Activated T-cell treated with anti-CD3 and anti-CD28 coated beads, Interleukin-2, amount 50 U/mL, for 24 hours (primary cell): ENCODE measurements at places on chromosomes 1 and 21.
A peak's percentile ranks its signal among the peaks of the same experiment; 100 is the strongest.

DNA sequence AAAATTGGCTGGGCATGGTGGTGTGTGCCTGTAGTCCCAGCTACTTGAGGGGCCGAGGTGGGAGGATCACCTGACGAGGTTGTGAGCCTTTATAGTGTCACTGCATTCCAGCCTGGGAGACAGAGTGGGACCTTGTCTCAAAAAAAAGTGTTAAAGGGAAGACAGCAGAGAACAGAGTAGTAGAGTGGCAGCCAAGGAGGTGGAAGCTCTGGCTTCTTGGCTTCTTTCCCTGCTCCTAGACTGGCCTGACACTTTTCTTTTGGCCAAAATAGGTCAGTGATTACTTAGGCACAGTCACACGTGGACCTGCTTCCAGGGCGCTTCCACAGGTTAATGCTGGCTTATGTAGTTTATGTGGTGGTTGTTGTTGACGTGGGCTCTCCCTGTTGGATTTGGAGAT, 3.2 kb downstream of the DIP2A start:
- DNase-seq, result no peak

GRCh38 chr1:78003882-78004718, 639 bp upstream of the DNAJB4 start:
- DNase-seq, result peak; percentile 58

- no peak for DNase-seq
Observed at GRCh38 chr1:23242414-23242813, 25.1 kb upstream of the HTR1D start.

DNA sequence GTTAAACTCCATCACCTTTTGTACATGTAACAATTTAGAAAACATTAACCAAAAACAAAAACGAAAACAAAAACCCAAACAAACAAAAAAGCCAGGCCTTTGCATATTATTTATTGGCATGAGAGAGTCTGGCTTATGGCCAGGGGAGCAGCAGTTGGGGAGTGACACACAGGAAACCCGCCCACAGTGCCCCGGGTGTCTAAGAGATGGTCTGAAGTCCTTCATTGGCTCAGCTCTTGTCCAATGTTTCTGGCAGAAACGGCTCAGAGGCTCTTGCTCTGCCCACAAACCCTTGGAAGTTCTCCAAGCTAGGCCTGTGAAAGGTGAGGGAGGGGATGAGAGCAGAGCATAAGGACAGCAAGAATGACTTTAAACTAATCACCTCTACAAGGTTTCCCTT, 131.5 kb downstream of the CNIH3 start:
- no peak for DNase-seq

GRCh38 chr21:34801519-34802132, 132.8 kb downstream of the CLIC6 start:
- no peak for DNase-seq

DNA sequence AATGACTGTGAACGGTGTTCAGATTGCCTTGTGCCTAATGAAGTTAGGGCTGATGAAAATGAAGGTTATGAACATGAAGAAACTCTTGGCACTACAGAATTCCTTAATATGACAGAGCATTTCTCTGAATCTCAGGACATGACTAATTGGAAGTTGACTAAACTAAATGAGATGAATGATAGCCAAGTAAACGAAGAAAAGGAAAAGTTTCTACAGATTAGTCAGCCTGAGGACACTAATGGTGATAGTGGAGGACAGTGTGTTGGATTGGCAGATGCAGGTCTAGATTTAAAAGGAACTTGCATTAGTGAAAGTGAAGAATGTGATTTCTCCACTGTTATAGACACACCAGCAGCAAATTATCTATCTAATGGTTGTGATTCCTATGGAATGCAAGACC, 96.6 kb downstream of the ZFYVE9 start:
- no peak for DNase-seq

DNA sequence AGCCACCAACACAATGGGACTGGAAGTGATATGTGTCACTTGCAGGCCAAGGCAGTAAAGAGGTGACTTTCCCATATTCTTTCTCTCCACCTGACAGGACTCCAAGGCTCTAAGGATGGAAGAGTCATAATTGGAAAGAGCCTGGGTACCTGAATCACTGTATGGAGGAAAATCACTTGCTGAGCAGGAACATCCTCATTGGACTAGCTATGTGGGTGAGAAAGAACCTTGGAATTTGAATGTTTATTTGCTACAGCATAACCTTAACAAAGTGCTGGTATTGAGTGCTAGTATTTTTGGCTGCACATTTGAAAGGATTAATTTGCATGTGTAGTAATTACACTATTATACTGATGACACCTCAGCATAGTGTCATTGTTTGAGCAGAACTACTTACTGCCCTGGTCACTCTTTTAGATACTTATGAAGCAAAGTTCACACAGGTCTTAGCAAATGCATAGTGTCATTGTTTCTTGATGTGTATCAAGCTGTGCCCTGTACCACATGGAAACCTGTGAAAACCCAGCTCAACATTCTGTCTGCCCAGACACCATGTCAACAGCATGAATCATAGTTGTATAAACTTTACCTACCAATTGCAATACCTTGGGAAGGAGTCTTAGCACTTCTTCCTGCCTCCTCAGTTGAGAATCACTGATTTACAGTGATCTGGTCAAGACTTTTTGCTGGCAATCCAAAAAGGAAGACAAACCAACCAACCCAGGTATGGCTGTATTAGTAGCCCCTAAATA, 5.1 kb upstream of the S100A10 start:
- no peak for DNase-seq

DNA sequence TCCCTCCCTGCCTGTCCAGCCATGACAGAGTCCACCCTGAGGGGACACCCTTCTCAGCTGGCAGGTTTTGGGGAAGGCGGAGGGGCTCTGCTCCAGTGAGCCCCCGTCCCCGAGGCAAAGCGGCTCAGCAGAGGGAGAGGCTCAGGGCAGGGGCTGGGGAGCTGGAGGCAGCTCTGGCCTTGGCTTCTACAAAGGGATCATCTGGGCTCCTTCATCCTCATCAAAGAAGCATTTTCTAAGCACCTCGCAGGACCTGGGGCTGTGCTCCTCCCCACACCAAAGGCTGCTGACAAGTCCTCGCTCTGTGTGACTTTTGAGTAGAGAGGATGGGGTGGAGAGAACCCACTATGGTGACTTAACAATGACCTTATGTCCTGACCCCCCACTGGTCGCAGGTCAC, 21.0 kb upstream of the CLSTN1 start:
- DNase-seq, result no peak

DNA sequence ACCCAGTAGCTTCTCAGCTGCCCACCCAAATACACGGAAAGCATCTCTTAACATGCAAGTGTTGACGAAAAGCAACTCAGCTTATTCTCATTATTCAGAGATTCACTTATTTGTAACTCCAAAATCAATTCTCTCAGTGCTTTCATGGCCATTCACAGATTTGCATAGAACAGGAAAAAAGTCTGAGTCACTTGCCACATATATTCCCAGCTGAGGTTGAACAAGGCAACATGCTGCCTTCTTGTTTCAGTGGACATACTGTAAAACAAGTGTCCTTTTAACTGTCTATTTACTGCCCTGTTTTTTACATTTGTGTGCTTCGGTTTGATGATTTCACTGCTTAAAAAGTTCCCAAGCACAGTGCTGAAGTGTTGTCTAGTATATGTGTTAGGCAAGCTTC, 273.0 kb downstream of the LTN1 start:
- DNase-seq, result no peak

GRCh38 chr1:114755006-114755931, 2.5 kb downstream of the CSDE1 start:
- DNase-seq, result no peak

DNA sequence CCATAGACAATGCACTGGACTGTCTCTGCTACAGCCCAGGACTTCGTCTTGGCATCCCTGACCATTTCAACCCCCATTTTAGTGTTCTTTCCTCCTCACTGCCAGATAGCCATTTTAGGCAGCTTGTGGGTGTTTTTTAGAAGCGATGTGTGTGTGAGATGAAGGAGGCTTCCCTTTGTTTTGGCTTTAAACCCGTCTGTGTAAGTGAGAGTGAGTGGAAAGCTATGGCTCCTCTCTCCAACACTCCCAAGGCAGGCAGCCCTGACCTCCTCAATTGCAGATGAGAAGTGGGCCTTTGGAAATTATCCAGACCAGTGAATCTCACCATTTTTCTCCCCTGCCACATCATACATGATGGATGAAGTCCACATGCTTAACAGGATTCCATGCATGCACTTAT, 70.3 kb upstream of the PGBD5 start:
- DNase-seq, result no peak

- no peak for DNase-seq
Observed at GRCh38 chr1:172774561-172774960, 115.7 kb downstream of the FASLG start.

- no peak for DNase-seq
Observed at GRCh38 chr1:14884614-14885175, 268.9 kb upstream of the TMEM51 start.

DNA sequence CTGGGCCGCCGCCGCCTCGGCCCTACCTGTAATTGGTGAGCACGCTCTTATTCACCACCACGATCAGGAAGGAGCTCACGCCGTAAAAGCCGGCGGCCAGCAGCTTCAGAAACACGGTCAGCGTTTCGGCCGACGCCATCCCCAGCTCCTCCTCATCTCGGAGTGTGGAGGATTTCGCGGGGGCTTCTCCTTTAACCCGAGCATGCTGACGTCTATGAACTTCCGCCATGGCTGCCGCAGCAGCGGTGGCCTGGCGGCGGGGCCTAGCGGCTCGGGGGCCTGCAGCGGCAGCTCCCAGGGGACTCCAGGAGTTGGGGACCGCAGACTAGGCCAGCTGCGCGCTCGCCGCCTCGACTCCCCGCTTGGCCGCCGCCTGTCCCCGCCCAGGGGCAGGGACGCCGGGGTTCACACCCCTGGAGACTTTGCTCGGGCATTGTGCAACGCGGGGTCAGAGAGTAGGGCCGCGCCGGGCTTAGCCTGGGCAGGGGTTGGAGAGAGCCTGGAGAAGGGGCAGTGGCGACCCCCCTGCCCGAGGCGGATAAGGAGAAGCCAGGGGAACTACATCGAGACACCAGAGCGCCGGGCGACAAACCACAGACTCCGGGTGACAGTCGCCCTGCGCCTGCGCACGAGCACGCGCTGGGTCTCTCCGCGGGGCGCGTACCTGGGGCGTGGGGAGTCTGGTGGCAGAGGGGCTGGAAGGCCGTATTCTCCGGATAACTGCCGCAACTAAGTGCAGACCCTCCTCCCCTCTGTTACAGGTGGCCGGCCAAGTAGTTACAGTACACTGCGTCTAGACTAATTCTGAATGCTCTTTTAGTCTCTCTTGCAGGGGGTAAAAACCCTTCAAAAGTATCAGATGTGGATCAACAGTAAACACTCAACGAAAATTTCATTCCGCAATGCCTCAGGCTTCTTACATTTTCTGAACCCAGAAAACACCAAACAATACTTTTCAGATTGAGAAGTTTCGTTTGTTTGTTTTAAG, at the start of gene SLC35D1:
Gene SLC35D1 (minus strand): TSS at position 364 of the 988 bp plus-strand sequence. CDS start 135 bp downstream, at position 229.
- peak; percentile 87 for DNase-seq

GRCh38 chr1:27109103-27109822, 45.7 kb downstream of the SLC9A1 start:
- DNase-seq, result no peak

- DNase-seq, result peak; percentile 42
Observed at GRCh38 chr1:235366286-235366685, 941 bp upstream of the TBCE start.

GRCh38 chr1:53025034-53025768, 36.8 kb upstream of the PODN start:
- no peak for DNase-seq

- DNase-seq, result no peak
Observed at GRCh38 chr1:228989992-228990827, 254.9 kb downstream of the RHOU start.

GRCh38 chr1:54998677-54999076, at the start of gene BSND:
BSND (plus strand) TSS chr1:54998933; CDS start chr1:54999187, 254 bp downstream.
- DNase-seq, result no peak

DNA sequence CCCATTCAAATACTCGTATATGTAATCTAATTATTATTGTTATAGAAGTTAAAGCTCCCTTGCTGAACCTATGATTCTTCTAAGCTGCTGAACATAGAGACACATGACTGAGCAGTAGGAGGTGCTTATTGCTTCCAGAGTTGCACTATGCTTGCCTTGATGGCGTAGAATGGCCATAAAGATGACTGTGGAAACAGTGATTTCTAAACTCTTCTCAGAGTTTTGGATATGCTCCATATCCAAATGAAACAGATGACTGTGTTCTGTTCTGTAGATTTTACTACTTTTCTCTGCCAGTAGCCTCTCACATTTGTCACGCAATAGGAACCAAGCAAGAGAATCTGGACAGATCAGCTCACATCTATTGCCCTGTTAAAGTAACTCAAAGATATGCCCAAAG, 88.1 kb upstream of the CACYBP start:
- DNase-seq, result no peak

GRCh38 chr1:77891200-77891599, 2.8 kb downstream of the NEXN start:
- no peak for DNase-seq

GRCh38 chr1:246705368-246705767, 18.8 kb upstream of the SCCPDH start:
- DNase-seq, result no peak

DNA sequence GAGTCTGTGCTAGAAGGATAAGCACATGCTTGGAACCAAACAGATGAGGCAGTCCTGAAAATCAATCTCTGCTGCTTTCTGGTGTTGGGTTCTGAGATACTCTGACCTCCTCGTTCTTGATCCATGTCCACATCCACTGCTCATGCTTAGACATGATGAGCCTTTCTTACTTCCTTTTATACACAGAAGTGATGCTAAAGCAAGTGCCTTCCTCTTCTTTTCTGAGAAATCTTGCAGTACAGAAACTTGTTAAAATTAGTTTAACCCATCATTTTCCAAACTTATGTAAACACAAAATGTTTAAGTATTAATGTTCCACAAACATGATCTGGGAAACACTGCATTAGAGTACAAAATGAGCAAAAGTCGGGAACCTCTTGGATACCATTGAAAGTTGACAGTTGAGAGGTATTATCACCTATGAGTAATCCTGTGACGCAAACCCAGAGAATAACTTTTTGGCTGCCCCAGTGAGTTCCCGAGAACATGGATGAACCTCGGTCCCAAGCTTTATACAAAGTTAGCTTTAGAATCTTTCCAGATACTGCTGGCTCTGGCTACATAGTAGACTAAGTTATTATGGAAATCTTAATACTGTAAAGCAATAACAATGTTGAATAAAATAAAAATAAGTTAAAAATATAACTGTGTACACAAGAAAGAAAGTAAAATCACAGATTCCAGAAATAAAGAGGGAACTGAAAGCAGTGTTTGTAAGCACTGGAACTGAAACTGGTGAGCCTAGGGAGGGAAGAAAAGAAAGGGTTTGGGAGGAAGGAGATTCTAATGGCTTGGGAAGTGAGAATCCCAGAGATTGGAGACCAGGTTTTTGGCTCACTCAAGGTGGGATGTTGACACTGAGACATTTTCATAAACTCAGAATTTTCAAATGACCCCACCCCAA, 429.3 kb upstream of the RUNX1 start:
- DNase-seq, result no peak

- no peak for DNase-seq
Observed at GRCh38 chr1:202680586-202681352, 29.5 kb downstream of the SYT2 start.

GRCh38 chr1:90434460-90434859, 282.6 kb downstream of the BARHL2 start:
- no peak for DNase-seq
